ENCODE measurements at places on chromosomes 6 and 20.

DNA sequence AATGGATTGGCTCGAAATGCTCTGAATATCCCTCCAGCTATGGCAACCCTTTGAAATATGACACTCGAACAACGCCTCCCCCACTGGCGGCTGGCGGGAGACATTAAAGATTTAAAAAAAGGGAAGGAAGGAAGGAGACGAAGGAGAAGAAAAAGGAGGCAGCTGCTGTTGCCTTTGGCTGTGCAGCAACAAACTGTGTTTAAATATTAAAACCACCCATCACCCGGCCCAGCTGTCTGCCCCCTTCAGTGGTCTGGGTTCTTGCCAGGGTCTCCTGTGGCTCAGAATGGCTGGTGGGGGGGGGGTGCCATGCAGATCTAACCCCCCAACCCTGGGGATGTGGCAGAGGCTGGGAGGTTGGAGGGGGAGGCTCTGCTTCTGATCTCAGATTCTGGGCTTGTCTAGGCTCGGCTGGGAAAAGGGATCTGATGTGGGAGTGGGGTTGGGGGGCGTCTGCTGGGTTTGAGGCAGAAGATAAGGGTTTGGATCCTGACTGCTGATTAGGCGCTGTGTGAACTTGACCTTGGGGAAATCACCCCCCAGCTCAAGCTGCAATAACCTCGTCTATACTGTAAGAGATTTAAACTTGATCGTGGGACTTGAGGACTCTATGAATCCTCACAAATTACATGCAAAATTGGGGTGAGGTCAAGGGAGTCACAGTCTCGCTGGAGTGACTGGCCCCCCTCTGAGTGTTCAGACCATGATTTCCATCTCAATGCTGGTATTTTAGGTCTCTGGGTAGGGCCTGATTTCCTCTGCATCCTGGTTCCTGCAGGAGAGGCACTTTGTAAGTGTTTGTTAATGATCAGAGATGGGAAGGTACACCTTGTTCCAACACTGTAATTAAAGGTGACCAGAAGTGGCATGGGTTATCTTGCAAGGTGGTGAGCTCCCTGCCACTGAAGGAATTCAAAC, 40.3 kb upstream of the BLCAP start:
- DNase-seq, result peak; percentile 51

GRCh38 chr20:15597306-15597705, 975.9 kb downstream of the KIF16B start:
- no peak for DNase-seq

DNA sequence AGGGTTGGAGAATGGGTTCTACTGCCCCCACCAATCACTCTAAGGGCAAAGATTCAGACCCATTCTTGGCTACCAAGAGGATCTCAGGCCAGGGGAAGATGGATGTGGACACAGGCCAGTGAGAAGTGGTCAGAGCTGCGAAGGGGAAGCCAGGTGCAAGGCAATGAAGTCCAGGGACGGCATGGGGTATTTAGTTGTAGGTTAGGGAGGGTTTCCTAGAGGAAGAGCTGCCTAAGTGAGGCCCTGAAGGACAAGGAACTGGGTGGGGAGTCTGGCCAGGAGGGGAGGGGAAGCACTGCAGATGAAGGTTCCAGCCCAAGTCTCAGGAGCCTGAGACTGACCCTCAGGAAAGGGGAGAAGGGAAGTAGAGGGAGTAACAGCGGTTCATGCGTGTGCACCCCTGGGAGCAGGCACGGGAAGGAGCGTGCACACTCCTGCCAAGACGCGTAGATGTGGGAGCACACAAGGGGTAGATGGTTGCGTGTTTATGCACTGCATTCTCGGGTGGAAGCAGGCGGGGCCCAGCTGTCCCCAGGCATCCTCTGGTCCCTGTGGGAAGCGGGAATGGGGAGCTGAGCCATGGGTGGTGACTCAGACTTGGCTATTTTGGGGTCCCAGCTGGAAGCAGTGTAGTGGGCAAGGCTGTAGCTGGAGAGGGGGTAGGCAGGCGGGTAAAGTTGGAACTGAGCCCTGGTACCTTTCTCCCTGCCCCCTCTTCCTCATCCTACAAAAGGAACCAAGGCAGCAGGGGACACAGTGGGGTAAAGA, 3.3 kb downstream of the ACTL10 start:
- no peak for DNase-seq

GRCh38 chr20:18527836-18528235, 20.1 kb downstream of the SEC23B start:
- DNase-seq, result no peak

DNA sequence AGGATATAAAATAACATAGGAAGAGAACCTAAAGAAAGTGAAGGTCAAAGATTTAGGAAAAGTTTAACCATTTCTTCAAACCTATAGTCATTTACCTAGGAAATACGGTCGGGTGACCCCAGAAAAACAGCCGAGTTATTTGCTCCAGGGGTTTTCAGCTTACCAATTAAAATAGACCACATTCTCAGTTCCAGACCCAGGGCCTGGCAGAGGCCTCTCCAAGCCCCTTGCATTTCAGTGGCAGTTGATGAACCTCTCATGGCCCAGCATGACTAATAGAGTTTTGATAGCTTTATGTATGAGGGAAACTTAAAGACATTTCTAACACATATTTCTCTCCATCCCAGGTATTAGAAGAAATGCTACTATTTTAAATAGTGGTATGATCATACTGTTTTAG, 113.5 kb downstream of the OGFRL1 start:
- DNase-seq, result no peak

- peak; percentile 91 for DNase-seq
Measured at GRCh38 chr6:52929321-52930164, 20.0 kb upstream of the GSTA3 start.

DNA sequence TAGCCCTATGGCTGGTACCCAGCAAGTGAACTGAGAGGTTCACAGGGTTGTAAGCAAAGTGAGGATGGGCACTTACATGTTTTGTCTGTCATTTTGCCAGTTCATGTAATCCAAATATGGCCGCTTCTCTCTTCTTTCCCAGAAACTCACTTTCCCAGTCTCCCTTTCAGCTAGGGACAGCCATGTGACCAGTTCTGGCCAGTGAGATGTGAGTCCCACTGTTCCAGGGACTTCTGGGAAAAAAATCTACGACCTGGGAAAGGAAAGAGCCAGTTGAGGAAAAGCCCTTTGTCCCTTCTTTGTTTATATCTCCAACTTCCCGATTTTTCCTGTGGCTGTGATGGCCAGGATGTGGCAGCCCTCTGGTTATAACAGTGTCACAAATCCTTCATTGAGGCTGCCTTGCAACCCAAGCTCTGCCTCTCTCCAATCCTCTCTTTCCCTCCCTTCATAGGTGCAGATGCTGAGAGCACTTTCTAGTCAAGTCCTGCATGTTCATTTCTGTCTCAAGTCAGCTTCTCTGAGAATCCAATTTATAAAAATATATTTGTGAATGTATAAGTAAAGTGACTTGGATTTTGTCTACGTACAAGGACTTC, 148.6 kb upstream of the ZFP64 start:
- peak; percentile 1 for DNase-seq

- DNase-seq, result peak; percentile 43
Measured at GRCh38 chr20:53738039-53738944, 144.7 kb upstream of the ZNF217 start.

DNA sequence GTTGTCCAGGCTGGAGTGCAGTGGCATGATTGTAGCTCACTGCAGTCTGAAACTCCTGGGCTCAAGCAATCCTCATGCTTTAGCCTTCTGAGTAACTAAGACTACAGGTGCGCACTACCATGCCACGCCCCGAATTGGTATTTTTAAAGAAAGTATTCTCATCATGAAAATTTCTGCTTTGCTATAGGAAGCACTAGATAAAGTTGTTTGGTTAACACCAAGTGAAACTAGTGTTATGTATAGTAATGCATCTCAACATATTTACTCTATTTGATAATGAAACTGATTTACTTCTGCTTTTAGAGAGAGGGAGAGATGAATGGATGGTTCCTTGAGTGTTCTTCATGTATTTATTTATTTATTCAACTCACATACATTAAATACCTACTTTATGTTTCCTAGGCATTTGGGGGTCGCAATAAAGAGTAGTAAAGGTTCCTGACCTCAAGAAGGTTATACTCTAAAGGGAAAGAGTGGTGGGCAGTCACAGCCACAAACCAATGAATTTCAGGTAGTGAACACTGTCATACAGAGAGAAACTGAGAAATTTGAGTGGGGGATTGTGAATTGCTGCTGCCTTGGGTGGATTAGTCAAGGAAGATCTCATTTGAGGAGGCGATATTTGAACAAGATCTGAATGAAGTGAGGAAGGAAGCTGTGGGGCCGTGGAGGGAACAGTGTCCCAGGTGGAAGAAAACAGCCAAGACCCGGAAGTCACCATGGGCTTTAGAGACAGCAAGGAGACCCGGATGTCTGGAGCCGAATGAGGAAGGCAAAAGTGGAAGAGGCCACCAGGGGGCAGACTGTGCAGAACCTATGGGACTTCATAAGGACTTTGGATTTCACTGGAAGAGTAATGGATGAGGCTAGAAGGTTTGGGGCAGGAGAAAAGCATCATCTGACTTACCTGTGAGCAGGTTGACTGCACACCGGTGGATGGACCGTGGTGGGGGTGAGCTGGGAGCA, 185.6 kb downstream of the TSHZ2 start:
- DNase-seq, result peak; percentile 67

GRCh38 chr6:7587631-7588100, 2.3 kb upstream of the SNRNP48 start:
- peak; percentile 28 for DNase-seq

DNA sequence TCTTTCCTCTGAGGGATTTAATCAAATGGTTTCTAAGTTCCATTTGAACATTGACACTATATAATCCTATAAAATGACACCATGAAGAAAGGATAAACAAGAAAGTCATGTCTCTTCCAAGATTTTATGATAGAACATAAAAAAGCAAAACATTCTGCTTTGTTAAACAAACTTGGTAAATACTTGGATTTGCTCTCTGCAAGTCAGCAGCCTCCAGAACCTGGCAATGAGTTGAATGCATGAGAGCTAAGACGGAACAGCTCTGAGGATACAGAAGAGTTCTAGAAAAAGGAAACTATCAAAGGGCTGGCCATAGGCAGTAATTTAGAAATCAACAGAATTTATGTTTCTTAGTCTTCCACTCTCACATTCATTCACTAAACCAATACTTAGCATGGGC, 656.0 kb upstream of the ID4 start:
- DNase-seq, result no peak

DNA sequence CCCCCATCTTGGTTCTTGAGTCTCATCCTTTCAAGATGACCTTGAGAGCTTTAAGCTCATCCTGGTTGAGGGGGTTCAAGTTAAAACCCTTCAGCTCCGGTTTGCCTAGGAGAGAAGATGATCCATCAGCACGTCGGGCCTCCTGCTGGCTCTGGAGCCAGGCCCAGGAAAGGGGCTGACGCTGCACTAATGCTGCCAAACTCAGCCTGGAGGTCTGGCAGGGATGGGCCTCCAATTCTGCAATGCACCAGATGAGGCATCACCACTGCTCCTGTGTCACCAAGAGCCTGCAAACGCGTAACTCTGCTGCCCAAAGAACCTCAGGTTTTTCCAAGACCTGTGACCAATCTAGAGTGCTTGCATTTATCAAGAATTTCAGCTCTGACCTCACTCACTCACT, 6.1 kb downstream of the PDRG1 start:
- DNase-seq, result no peak

DNA sequence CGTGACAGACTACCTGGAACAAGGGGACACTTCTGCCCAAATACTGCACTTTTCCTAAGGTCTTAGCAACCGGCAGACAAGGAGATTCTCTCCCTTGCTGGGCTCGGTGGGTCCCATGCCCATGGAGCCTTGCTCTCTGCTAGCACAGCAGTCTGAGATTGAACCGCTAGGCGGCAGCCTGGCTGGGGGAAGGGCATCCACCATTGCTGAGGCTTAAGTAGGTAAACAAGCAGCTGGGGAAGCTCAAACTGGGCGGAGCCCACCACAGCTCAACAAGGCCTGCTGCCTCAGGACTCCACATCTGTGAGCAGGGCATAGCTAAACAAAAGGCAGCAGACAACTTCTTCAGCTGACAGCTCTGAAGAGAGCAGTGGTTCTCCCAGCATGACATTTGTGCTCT, 87.8 kb upstream of the ASCC3 start:
- DNase-seq, result no peak

GRCh38 chr20:63686492-63687321, 9.7 kb upstream of the TNFRSF6B start:
- peak; percentile 82 for DNase-seq

DNA sequence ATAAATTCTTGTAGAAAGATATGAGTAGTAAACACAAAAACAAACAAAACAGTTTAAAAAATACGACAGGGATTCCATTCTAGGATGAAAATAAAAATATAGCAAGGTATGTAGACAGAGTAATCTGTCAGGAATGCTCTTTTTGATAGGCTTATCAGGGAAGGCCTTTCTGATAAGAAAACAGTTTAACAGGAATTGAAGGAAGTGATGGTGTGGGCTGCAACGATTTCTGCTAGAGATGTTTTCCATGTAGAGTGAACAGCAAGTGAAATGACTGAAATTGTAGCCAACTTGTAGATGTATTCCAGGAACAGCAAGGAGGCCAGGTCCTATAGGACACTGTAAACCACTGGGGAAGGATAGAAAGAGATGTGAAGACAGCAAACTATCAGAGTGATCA, 689.7 kb upstream of the GJE1 start:
- no peak for DNase-seq

- DNase-seq, result no peak
Measured at GRCh38 chr6:111626441-111626840, 20.8 kb upstream of the TRAF3IP2 start.

DNA sequence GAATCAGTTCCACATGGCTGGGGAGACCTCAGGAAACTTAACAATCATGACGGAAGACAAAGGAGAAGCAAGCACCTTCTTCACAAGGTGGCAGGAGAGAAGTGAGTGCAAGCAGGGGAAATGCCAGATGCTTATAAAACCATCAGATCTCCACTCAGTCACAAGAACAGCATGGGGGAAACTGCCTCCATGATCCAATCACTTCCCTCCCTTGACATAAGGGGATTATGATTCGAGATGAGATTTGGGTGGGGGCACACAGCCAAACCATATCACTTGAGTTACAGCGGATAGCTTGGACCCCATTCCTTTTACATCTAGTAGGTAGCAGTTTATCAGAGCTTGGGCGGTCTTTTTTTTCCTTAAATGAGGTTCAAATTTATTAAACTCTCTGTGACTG, 19.1 kb downstream of the AFDN start:
- no peak for DNase-seq

DNA sequence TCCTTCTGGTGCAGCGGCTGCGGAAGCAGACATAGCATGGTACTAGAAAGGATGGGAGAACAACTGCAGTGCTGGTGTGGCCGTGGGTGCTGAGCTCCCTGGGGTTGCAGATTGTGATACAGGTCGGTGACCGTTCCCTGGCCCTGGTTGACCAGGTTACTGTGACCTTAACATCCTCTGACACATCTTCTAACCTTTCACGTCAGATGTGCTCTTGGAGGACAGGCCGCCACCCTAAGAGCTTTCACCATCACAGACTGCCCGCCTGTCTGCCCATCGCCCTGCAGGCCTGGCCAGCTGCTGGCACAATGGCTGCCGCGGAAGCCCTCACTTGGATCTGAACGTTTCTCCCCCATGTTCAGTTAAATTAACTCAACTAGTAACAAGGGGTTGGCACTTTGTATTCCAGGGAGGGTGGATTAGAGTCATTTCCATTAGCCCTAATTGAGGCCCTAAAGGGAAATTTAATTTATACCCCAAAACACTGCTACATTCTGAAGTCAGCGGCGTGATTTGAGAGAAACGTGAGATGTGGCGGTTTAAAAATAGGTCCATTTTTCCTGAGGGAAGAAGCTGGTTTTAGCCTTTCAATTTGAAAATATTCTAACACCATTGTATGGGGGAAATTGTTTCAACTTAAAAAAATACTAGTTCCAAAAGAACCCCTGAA, 443.9 kb upstream of the CDH4 start:
- no peak for DNase-seq

Measured in hematopoietic multipotent progenitor cell treated with erythropoietin and hydrocortisone succinate and interleukin-3 and kit ligand, for 4 days (in vitro differentiated cells).